ENCODE measurements at places on chromosomes 6 and 20. TPM values are rescaled to one million over a fixed set of nuclear protein-coding genes. Genes with fewer than 3 reads are reported as not detected.

Gene KHDC1
- 3.2 TPM for total RNA-seq

Gene GJE1
- total RNA-seq = not detected

Gene PRDM13
- total RNA-seq = not detected

Gene OR12D3
- total RNA-seq = not detected

Gene BANF2
- total RNA-seq = not detected

Gene SNRNP48
- total RNA-seq = 10.9 TPM

All from CD4-positive, CD25-positive, alpha-beta regulatory T cell (primary cell).